SW 1271 (cell line): ENCODE measurements at places on chromosomes 3 and 15.

DNA sequence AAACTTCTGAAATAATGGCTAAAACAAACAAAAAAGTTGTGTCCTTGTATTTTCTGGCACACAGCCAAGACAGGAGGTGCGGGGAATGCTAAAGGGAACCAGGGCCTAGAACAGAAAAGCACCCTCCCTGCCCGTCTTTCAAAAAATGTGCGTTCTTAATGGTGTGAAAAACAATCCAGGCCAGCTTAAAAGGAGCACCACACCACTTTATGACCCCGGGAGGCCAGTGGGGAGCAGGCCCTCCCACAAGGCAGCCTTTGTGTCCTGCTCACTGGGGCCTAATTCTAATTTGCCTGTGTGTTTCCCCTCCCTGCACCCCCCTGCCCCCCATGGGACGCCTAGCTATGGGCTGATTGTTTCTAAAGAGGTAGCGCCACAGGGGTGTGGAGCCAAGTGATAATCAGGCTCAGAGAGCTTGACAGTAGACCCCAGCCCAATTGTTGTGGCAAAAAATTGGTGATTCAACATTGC, 181.4 kb downstream of the GREM1 start:
- no peak for DNase-seq

- DNase-seq: no peak
Observed at GRCh38 chr3:77372634-77373346, 332.9 kb downstream of the ROBO2 start.

GRCh38 chr3:133117342-133117741, 79.2 kb downstream of the TMEM108 start:
- DNase-seq: no peak

GRCh38 chr3:18438586-18438985, 13.4 kb upstream of the SATB1 start:
- DNase-seq: no peak

DNA sequence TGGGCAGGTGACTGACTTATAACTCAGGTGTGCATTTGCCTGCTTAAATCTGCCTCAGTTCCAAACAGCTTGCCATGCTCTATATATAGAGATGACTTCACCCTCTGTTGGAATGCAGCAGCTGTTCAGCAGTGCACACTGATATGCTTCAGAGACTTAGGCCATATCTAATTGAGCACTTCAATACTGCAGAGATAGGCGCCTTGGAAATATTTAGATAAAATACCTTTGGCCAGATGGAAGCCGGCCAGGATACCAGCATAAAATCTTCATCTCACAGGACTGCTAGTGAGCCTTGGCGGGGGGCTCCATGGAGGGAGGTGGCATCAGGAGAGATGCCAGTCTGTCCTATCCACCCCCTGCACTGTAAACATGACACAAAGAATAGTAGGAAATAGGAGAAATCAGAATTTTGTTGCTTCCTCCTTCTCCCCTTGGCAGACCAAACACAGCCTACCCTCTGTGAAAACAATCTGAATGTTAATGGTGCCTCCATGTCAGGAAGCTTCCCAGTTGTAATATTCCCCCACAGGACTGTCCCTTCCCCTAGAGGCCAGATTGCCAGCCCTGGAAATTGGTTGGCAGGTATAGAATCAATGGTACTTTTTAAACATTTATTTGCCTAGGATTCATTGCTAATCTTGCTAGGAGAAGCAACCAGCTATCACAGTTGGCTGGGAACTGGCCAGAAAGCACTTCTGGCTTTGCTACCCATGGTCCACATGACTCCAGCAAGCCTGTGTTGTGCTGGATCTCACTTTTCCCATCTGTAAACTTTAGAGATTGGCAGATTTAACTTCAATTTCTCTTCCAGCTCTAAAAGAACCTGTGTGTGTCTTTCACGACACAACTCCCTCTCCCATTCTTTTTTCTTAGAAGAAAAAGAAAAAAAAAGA, 215.5 kb upstream of the KCNMB2 start:
- no peak for DNase-seq

- peak; percentile 27 for DNase-seq
Observed at GRCh38 chr15:72285927-72286516, 13.7 kb upstream of the PARP6 start.

GRCh38 chr3:107241217-107241616, 136.0 kb upstream of the CCDC54 start:
- peak; percentile 69 for DNase-seq
